ENCODE measurements at places on chromosomes 3 and 15.

GRCh38 chr15:101148881-101149664, 102.8 kb downstream of the CHSY1 start:
- no peak for DNase-seq

DNA sequence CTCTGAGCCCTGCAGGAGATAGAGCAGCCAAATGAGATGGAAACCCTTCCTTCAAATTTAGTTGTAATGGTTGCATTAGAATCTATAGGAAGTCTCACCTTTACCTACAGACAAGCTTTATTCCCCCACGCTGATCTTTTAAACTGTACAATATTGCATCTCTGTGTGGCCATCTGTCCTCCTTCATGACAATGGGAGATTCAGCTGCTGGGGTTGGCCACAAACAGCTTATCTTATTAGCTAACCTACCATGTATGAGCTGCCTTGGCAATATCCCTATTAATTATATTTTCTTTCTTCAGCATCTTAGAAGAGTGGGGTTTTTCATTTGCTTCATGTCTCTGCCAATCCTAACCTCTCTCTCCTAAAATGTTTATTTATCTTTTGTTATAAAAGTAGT, 238.7 kb upstream of the NR2E3 start:
- DNase-seq = no peak

DNA sequence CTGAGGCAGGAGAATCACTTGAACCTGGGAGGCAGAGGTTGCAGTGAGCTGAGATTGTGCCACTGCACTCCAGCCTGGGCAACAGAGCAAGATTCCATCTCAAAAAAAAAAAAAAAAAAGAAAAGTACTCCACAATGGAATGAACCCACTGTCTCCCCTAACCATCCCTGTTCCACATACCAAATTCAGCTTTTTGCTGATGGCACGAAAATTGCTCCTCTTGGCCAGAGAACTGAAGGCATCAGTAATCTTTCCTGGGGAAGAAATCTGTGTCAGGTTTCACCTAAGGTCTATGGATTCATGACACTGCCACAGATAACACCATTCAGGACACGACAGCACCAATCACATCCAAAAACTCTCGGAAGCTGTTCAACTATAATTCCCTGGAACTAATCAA, 6.9 kb upstream of the PRC1 start:
- DNase-seq = no peak

DNA sequence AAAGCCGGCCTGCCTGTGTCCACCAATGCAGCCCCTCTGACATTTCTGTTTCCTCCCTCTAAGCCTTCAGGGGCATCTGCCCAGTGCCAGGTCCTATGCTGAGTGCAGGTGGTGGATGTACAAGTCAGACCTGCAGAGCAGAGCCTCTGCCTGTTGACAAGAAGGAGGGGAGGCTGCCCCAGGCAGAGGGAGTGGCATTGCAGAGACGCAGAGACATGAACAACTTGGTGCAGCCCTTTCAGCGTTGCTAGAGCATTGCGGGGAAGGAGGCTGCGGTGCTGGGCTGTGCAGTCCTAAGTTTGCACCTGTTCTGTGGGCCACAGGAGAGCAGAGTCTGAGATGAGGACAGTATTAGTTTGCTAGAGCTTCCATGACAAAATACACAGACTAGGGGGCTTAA, 65.2 kb downstream of the LSM3 start:
- no peak for DNase-seq

DNA sequence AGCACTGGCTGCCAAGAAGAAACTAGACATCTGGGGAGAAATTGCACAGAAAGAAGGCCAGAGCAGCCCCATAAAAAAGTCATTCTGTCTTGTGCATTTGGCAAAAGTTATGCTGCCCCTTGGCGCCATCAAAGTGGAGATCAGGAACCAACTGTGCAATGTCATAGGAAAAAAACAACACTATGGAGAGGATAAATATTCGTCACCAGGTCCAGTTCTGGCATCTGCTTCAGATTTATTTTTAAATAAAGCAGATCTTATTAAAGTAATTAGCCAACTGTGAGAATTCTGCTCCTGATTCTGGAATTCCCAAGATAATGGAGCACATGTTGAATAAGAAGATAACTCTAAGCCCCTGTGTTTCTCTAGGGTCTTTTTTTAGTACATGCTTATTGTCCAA, 500.0 kb upstream of the IL12A start:
- DNase-seq = no peak

DNA sequence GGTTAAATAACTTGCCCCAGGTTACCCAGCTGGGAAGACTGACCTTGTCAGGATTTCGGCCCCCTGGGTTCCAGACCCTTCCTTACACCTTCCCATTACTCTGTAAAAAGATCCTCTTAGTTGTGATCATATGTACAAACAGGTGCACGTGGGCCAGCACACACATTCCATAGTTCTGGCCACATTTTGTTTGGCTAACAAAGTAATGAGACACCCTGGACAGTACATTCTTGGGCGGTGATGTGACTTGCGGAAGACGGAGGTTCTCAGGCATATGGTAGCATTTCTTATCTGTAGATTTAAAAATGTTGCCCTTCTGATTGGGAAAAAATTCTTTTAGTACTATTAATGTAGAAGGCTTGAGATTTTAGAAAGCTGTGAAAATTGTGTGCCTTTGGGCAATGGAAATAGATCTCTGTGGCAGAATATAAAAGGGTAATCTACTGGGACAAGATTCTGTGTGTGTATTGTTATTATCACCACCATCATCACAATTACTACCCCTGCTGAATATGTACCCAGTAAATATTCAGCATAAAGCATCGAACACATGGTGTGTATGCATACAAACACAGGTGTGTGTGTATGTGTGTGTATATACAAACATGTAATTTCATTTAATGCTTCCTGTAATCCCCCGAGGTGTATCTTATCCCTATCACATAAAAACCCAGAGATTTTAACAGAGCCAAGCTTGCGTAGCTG, 205.4 kb upstream of the UBE2E1 start:
- DNase-seq = no peak

DNA sequence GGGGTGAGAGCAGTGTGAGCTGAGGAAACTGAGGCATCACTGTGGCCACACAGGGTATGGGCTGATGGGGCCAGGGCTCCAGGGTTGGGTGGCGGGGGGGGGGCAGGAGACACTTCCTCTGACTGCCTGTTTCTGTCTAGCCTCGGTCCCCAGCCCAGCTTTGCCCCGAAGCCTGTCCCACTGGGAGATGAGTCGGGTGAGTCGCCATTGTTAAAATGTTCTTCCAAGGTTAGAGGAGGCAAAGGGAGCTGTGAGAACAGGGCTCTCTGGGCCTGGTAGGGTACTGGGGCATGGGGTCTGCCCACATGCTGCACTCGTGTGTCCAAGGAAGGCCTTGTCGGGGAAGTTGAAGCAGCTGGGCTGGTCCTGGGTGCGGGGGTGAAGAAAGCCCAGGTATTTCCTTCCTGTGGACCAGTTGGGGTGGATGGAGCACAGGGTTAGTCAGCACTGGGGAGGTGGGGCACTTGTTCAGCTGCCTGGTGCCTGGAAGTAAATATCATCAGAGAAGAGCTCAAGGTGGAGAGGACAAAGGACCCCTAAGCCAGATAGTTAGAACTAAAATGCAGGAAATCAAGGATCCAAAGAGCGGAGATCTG, 8.3 kb upstream of the JMJD7 start:
- DNase-seq = no peak

- no peak for DNase-seq
These were observed 17.3 kb upstream of the STAC start for GRCh38 chr3:36362973-36363372.

DNA sequence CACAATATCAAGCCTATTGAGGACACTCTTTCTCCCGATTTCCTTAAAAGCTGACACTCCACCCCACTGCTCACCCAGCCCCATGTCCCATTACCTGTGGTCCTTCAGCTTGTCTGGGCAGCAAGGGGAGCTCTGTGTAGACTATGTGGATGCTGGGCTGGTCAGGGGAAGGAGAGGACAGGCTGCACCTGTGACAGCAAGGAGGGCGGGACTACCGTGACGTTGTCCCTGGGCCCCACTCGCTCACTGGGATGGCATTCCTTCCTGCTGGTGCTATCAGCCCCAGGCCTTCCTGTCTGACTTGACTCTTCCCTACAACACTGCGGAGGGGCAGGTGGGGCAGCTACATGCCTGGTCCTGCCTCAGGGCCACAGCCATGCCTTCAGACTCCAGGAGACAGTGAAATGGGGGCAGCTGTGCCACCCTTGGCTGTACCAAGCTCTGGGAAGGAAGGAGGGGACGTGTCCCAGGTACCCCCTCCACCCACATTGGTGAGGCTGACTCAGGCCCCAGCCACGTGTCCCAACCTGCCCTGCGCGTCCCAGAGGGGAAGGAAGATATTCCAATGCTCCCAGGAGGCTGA, at the start of gene TMEM40:
TSS of gene TMEM40 (minus strand) at position 163 of the 583 bp plus-strand sequence. CDS start 9,427 bp downstream, outside the sequence.
- no peak for DNase-seq

GRCh38 chr15:26972636-26973035, 1.7 kb downstream of the GABRG3 start:
- no peak for DNase-seq

DNA sequence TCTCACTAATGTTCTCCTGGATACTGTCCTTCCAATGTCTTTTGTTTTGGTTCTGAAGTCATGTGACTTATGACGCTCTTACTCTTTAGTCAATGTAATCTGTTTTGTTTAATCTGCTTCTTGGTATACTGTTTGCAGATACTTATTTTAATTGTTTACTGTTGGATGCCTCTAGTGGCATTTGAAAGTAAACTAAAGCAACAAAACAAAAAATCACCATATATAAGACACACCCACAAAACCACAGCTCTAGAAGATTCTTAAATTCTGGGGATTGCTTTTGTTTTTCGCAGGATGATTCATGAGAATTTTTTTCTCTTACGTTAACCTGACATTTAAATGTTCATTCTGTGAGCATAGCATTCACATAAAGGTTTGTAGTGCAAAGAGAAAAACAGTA, 16.8 kb downstream of the SLC25A26 start:
- DNase-seq = no peak

- no peak for DNase-seq
These were observed 33.1 kb upstream of the ALDH1L1 start for GRCh38 chr3:126213379-126214028.

- no peak for DNase-seq
These were observed 252.3 kb upstream of the CHRM5 start for GRCh38 chr15:33716025-33716424.

GRCh38 chr15:31161951-31162350, 60.4 kb upstream of the TRPM1 start:
- no peak for DNase-seq

GRCh38 chr3:154718053-154718452, 288.1 kb upstream of the GPR149 start:
- DNase-seq = no peak

DNA sequence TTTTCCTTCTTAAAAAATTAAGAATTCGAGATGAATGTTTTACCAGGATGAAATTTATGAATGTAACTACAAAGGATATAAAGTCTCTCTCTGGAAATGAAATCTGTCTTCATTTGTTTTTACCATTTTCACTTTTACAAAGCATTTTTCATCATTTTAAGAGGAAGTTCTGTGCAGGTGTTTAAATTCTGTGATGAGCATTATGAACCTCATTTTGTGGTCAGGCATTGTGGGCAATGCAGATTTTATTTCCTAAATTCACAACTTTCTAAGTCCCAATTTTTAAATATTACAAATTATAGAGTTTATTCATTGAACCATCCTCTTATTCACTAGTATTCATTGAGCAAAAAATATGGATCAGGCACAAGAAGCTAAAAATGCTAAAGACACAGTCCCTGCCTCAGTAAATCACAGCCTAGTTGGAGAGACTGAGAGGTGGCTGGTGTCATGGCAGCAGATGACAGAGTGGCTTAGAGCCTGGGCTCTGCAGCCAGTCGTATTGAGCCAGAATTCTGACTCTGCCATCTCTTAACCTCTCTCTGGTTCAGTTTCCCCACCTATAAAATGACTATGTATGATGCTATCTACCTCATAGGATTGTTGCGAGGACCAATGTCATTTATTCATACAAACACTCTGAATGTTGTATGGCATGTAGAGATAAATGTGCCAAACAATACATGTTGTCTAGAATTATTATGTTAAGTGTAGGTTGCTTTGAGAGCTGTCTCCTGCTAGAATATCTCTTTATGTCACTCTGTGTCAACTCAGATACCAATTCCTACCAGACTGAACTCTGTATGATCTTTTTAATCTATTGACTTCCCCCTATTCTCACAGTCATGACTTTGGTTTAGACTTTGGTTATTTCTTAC, 7.5 kb upstream of the TGFBR2 start:
- DNase-seq = no peak

- DNase-seq = no peak
These were observed 149.5 kb downstream of the RYR3 start for GRCh38 chr15:33460166-33460805.

- no peak for DNase-seq
These were observed 278.8 kb downstream of the FOXP1 start for GRCh38 chr3:71304684-71305083.

- DNase-seq = no peak
These were observed 172.7 kb downstream of the WDR72 start for GRCh38 chr15:53586799-53587198.

DNA sequence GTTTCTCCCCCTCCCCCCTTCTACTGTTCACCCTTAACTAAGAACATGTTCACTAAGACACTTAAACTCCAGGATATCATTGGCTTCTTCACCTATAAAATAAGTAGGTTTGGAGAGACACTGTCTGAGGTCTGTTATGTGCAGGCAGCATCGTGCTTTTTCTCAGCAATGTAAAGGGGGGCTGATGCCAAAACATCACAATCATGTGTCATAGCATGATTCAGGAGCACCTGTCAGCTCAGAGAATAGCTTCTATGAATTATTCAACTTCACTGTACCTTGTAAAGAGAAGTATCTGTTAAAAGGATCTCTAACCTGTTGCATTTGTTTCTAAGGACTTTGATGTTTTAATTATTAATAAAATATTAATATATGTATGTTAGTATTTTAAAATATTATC, 211.4 kb upstream of the EPHA3 start:
- no peak for DNase-seq

- DNase-seq = no peak
These were observed 34.3 kb downstream of the UBXN7 start for GRCh38 chr3:196397941-196398340.

DNA sequence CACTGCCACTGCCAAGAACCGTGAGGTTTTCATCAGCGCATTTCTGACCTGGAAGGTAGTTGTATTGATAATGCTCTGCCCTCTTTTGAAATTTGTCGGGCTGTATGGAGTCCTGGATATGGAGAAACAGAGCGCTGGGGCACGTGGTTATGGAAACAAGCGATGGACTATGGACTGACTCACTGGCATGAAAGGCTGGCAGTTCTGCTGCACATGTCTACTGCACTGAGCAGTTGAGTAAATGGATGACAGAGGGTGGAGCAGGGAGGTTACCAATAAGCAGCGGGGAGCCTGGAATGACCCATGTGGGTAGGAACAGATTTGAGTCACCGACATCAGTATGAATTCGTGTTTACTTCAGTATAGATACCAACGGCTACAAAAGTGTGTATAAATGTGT, 429.5 kb downstream of the OCA2 start:
- DNase-seq = no peak

GRCh38 chr15:90851940-90852339, 16.4 kb upstream of the FURIN start:
- DNase-seq = no peak

All from NCI-H1436 (cell line).